ENCODE measurements at places on chromosomes 5 and 9.

GRCh38 chr5:132949136-132949535 lies 14.3 kb downstream of the AFF4 start:
- no peak for DNase-seq

DNA sequence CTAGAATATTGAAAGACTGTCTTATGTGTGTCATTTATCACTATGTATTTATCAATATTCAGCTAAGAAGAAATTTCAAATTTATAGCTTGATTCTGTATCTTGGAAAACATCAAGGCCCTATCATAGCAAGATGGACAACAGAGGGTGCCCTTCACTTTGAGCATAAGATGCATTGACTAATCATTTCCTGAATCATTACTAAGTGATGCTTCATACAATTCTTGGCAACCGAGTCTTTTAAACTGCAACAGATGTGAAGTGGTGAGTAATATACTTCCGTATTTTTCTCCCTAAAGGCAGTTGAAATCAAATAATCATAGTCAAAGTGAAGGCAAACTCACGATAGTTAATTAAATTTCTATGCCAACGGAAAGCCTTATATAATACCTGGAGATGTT lies 318.6 kb upstream of the RGMB start:
- no peak for DNase-seq

DNA sequence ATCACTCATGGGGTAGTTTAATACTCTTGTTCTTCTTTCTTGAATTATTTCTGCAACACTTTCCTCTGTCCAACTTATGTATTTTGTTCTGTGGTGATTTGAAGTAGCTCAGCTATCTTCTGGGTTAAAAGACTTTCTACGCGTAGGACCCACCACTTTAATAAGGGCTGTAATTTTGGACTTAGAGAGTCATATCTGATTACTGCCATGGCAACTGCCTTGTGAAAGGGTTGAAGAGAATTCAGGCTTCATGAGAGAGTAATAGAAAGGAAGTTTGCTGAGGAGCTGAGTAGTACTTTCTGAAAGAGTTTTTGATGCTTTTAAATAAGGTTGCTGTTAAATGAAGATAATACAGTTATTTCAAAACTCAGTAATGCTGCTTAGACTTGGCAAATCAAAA lies 89.5 kb downstream of the TLE4 start:
- no peak for DNase-seq

- no peak for DNase-seq
Measured at GRCh38 chr5:74146796-74147195, 493.7 kb downstream of the ENC1 start.

DNA sequence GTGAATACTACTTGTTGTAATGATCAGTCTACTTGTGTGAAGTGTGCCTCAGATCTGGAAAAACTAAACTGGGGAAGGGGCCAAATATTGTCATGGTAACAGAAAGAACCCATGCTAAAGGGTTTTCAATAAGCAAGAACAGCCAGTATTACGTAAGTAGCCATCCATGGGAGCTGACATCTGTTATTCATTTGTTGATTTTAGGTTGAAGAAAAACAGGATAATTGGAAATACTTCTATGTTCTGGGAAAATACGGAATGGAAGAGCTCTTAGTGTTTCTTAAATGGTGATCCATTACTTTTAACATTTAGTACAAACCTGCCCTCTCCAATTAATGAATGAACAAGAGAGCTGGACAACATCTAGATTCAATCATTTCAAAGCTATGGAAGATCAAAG lies 485.8 kb downstream of the NTRK2 start:
- no peak for DNase-seq

DNA sequence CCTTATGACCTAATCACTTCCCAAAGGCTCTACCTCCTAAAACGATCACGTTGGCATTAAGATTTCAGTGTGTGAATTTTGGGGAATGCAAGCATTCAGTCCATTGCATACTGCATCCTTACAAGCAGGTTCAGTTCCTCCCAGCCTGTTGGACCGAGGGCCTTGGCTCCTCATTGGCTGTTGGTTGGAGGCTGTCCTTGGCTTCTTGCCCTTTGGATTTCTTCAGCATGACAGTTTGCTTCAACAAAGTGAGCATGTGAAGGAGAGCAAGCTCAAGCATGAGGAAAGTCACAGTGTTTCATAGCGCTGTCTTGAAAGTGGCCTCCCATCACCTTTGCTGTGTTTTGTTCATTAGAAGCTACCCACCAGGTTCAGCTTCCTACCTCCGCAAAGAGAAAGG lies 109.5 kb downstream of the GADD45G start:
- no peak for DNase-seq

DNA sequence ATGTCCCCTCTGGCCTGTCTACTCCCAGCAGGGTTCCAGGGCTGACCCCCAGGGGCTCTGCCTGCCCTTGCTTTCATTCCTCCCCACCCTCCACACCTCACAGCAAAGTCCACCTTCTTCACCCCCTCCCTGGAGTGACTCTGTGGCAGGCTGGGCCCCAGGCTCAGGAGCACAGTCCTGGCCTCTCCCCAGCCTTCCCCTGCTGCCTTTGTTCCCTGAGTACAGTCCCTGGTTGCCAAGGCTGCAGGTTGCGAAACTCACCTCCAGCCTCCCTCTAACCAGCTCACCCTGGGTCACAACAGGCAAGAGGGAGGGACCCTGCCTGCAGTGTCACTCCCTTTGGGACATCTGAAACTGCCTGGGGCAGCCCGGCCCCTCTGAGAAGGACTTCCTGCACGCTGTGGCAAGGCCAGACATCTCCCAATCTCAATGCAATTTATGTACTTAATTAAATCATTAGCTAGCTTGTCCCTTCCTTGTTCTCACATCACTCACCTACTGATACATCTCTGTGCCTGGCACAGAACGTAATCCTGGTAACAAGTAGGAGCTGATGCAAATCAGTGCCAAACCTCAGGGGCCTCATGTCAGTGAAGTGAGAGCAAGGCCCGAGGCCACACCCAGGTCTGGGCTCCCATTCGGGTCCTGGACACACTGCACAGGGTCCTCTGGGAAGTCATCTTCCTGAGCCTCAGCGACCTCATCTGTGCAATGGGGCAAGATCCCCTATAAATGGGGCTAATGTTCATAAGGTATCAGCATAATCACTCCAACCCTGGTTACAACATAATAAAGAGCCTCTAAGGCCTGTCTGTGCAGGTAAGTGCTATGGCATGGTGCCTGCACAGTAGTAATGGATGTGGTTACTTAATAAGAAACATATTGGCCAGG lies 27.3 kb upstream of the TRIM14 start:
- DNase-seq: peak; percentile 5

- peak; percentile 73 for DNase-seq
Measured at GRCh38 chr5:129767927-129768380, 20.1 kb downstream of the MINAR2 start.

DNA sequence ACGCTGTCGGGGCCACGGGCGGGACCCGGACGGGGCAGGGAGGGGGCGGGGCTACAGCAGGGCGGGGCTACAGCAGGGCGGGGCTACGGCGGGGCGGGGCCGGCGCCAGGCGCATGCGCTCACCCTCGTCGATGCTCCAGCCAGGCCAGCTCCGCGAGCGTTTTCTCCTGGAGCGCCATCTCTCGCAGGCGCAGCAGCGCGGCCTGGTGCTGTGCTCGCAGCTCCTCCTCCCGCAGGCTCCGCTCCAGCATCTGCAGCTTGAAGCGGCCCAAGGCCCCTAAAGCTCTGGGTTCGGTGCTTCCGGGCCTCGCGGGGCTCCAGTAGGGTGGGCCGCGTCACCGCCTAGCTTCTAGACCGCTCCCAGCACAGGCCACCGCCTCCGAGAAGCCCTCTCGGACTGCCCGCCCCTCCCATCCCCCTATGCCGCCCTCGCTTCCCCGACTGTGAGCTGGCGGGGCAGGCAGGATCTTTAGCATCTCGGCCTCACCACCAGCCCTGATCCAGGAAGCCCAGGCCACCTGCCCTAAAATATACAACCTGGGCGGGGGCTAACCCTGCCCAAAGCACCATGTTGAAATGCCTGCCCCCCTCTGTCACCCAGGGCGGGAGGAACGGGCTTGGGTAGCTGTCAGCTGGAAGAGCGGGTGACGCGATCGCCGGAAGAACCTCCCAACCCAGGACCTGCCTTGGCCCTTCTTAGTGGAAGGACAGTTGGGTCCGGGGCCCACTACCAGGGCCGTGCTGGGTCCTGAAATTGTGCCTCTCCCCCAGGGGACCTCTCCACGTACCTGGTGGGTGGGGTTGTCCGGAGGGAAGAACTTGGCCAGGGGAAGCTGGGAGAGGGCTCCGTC lies 21.9 kb upstream of the QSOX2 start:
- DNase-seq: peak; percentile 78

GRCh38 chr5:168317521-168318147 lies 26.2 kb downstream of the WWC1 start:
- peak; percentile 86 for DNase-seq

DNA sequence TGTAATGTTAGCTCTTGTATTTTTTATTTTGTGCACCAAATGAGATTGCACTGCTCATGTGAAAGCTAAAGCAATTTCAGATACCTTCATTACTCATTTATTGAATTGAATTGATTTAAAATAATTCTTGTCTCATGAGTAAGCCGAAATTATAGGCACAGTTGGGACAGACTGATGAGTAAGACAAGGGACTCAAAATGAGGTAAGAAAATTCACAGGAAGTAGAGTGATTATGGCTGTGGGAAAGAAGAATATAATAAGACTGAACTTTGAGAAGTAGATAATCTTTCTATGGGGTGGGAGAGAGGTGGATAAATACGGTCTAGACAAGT lies 51.1 kb downstream of the NUDT12 start:
- DNase-seq: no peak

DNA sequence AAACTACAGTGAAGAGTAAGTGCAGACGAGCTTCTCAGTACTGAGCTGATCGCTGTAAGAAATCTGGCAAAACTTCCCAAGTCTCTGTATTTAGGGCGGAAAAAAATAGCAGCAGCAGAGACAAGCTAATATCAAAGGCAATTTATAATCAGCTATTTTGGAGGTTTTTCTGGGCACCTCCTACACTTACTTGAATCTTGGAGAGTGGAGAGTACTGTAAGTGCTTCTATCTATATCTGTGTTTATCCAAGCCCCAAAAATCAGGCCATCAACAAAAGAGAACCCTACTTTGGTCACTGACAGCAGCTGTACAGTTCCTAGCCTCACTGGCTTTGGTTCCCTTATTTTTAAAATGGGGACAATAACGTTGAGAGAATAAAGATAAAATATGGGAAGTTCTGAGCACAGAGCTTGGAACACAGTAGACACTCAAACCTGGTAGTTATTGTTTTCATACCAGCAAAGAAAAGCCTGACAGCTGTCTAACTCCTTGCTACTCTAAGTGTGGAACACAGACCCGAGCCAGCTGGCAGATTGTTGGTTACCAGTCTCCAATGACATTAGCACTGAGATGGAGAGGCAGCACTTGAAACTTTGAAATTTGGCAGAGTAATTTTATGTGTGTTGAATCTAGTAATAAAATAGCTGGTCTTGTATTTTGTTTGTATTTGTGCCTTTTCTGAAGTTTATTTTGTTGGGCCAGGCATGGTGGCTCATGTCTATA lies 96.0 kb upstream of the SLC28A3 start:
- DNase-seq: no peak

- no peak for DNase-seq
Measured at GRCh38 chr9:129626625-129627284, 792 bp downstream of the NTMT1 start.

- DNase-seq: peak; percentile 5
Measured at GRCh38 chr9:133709015-133709611, 29.0 kb downstream of the SARDH start.

DNA sequence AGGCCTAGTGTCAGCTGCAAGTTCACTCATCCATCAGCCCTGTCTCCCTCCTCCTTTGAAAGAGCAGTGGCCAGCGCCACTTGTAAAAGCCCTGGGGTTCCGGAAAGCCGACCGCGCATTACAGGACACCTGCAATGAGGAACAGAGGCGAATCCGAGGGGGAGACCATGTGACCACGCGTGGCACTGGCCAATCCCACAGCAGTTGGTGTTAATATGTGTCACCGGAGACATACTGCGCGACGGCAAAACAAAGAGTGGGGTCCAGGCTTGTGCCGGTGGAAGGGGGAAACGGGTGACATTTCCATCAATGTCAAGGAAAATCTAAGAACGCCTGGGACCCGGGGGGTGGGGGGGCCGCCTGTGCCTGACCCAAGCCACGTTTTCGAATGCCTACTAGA lies 480.8 kb downstream of the SPATA31A7 start:
- DNase-seq: no peak

GRCh38 chr9:77562019-77562748 lies 85.9 kb downstream of the GNA14 start:
- no peak for DNase-seq

GRCh38 chr5:178384816-178385495 lies 152.4 kb upstream of the PHYKPL start:
- DNase-seq: no peak

GRCh38 chr9:22111176-22111953 lies 102.3 kb upstream of the CDKN2B start:
- DNase-seq: no peak

DNA sequence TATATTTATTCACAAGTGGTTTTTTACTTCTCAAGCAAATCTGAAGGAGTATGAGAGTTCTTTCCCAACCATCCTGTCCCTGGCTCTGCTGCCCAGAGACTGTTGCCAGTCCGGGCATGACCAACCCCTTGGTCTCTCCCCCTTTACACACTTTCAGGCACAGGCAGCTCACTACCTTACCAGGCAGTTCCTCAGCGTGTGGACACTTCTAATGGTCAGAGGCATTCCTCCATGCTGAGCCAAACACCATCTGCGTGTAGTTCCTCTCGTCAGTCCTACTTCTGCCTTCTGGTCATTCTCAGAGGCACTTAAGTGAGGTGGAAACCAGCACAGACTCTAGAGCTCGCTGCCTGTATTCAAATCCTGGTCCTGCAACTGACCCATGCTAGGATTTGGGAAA lies 56.1 kb downstream of the TSTD2 start:
- DNase-seq: no peak

DNA sequence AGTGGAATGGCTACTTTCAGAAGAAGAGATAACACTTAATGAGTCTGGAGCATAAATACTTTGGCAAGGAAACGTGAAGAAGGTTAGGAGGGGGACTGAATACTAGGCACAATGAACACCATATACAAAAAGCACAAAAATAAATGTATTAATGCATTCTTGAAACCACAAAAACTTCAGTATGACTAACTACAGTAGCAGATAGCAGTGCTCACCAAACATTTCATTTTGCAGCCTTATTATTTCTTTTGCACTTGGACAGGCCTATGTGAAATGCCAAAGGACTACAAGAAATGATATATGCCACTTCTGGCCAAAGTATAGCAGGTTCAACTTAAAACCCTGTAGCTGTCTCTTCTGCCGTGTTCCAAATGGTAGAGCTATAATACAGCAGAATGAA lies 26.3 kb downstream of the UBQLN1 start:
- no peak for DNase-seq

- no peak for DNase-seq
Measured at GRCh38 chr9:121902461-121903135, 190.5 kb downstream of the TTLL11 start.

DNA sequence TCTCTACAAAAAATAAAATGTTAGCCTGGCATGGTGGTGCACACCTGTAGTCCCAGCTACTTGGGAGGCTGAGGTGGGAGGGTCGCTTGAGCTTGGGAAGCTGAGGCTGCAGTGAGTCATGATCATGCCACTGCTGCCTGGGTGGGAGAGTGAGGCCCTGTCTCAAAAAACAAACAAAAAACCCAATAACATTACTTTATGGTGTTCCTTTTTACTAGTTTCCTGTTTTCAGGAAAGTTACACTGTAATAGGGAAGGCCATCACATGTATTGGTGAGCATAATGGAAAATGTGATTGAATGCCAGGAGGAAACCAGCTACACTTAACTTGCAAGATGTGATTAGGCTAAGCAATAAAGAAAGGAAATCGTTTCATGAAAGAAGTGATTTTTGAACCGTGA lies 42.7 kb downstream of the SV2C start:
- no peak for DNase-seq

- peak; percentile 87 for DNase-seq
Measured at GRCh38 chr5:80246995-80247729, 8.7 kb downstream of the SERINC5 start.

All from NCI-H146 (cell line).